Vagina (tissue), 2 donors: ENCODE measurements at places on chromosomes 7 and 10. TPM values are rescaled to one million over a fixed set of nuclear protein-coding genes. Genes with fewer than 3 reads are reported as not detected.

MMD2 gene
- not detected for total RNA-seq

FKBP6 gene
- not detected for total RNA-seq

BAMBI gene
- total RNA-seq = 10.8 TPM

NXPH1 gene
- 0.25 TPM for total RNA-seq

ANKRD22 gene
- 4.4 TPM for total RNA-seq

- H3K4me3 ChIP-seq = no peak overlapping the region
- no peaks in the 10 kb centered on the region for H3K36me3 ChIP-seq
- no peak overlapping the region for H3K27ac ChIP-seq
- H3K4me1 ChIP-seq = no peaks in the 10 kb centered on the region
- DNase-seq = no peak
- H3K27me3 ChIP-seq = no peaks in the 10 kb centered on the region
Measured at GRCh38 chr10:20457649-20458048, 439.5 kb downstream of the NEBL start.

DNA sequence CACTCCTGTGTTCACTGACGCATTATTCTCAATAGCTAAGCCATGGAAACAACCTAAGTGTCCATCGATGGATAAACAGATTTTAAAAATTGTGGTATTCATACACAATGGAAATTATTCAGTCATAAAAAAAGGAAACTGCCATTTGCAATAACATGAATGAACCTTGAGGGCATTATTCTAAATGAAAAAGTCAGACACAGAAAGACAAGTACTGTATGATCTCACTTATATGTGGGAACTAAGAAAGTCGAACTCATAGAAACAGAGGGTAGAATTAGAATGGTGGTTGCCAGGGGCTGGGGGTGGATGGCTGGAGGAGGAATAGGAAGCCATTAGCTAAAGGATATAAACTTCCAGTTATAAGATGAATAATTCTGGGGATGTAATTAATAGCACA, 71.8 kb downstream of the JAZF1 start:
- no peaks in the 10 kb centered on the region for H3K27me3 ChIP-seq
- peaks cover 35% of the 10 kb centered on the region for H3K4me1 ChIP-seq
- H3K36me3 ChIP-seq = peaks cover 3% of the 10 kb centered on the region
- H3K4me3 ChIP-seq = no peak overlapping the region
- DNase-seq = no peak
- H3K27ac ChIP-seq = no peak overlapping the region

DNA sequence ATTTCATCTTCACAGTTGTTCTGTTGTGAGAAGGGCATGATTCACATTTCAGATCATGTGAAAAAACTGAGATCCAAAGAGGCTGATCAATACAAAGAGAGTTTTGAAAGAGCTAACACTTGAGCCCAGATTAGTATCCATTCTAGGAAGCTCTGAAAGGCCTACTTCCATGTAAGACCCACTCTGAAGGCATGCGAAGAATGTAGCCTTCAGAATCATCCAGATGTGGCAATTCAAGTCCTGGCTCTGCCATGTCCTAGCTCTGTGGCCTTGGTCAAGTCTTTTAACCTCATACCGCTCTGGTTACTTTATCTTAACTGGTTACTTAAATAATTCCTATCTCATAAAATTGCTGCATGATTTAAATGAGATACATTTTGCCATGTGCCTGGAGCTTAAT, 111.1 kb downstream of the FZD1 start:
- no peak overlapping the region for H3K4me3 ChIP-seq
- H3K27me3 ChIP-seq = no peaks in the 10 kb centered on the region
- no peak overlapping the region for H3K27ac ChIP-seq

DNA sequence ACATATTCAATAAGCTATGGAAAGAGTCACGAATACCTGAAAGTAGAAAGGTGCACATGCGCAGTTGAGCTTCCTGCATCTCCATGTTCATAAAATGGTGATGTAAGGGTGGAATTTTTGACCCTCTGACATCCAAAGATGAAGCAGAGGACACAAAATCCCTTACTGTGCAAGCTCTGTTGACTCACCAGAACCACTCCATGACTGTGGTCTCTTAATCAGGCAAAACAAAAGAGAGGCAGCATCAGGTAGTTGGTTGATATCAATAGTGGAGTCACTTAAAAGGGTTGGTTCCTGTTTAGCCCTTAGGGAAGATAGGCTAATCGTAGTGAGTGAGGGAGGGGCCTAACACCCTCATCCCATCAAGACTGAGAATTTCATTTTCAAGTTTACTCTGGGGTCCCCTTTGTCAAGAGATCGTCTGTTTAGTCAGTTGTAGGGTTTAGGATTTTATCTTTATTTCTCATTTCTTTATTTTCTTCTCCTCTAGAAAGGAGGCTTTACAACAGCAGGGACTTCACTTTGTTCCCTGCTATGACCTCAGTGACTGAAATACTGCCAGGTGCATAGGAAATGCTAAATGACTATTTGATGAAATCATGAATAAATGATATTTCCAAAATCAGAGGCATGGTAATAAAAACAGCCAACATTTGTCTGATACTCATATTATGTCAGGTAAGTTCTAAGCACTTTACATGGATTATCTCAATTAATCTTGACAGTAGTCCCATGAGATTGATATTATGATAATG, 98.1 kb downstream of the CD36 start:
- DNase-seq = no peak
- peaks cover under 1% of the 10 kb centered on the region for H3K4me1 ChIP-seq
- H3K4me3 ChIP-seq = no peak overlapping the region
- H3K27ac ChIP-seq = no peak overlapping the region
- H3K27me3 ChIP-seq = no peaks in the 10 kb centered on the region

GRCh38 chr10:484441-484924, 205.0 kb downstream of the DIP2C start:
- H3K4me3 ChIP-seq = peak overlapping the region; percentile 43
- peak; percentile 54 for DNase-seq
- no peaks in the 10 kb centered on the region for H3K27me3 ChIP-seq
- peaks cover 44% of the 10 kb centered on the region for H3K4me1 ChIP-seq
- H3K36me3 ChIP-seq = no peaks in the 10 kb centered on the region

DNA sequence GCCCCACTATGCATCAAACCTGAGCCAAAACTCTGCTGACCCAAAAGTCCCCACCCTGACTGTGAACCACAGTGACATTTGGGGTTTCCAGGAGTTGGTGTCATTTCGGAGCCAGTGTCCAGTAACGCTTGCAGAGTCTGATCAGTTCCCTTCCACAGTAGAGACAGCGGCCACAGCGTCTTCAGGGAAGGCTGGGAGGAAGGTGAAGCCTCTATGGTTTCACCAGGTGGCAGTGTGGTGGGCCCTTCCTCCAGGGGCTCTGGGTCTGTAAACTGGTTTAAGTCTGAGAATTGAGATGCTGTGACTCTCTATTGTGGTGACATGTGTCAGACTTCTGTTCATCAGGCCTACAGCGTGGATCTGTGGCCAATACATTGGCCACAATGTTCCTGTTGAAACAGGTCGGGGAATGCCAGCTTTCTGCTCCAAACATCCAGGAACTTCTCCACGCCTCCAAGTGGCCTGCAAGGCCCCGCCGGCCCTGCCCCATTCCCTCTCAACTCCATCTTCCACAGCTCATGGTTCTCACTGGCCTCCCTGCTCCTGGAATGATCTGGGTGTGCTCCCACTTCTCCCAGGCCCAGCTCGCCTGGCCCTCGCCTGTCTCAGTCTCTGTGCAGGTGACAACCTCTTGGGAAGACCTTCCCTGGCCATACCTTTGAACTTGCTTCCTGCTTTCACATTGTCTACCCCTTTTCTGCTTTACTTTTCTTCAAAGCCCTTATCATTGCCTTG, 124.5 kb upstream of the FAM20C start:
- H3K27ac ChIP-seq = no peak overlapping the region
- no peaks in the 10 kb centered on the region for H3K27me3 ChIP-seq
- no peaks in the 10 kb centered on the region for H3K36me3 ChIP-seq
- no peak for DNase-seq
- no peak overlapping the region for H3K4me3 ChIP-seq

DNA sequence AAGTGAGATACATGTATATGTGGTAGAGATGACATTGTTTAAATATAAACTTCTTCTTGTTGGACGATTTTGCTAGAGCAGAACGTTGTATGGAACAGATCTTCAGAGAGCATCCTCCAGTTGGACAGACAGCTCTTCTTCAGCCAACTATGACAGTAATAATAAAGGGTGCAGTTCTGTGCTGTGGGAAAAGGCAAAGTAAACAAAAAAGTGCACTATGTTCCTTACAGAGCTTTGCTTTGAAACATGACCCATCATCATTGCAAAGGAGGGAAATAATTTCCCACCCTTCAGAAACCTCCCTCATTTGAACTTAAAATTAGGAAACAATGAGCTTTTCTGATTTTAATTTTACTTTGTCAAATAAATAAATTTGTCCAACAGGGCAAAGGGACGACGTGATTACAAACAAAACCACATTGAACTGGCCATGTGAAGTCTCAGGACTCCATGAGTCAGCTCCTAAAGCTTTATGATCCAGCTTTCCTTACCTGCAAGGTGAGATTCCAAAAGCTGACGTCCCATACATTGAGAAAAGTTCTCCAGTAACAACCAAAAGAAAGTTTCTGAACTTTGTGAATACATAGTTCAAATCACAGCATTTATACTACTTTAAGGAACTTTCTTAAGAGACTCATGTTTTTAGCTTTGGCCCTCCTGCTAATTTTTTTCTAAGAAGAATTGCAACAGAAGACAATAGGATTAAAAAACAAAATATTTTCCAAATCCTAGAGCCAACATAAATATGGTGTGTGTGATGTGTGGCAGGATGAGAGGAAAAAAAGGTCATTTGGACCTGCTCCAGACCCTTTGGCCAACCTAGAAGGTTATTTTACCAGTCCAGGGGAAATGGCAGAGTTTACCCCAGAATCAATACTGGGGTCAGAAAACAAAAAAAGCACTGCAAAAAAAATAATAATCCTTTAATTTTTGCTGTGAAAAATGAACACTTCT, 565.4 kb upstream of the NRP1 start:
- H3K4me3 ChIP-seq = no peak overlapping the region
- peak overlapping the region; percentile 1 for H3K27ac ChIP-seq
- H3K36me3 ChIP-seq = no peaks in the 10 kb centered on the region
- DNase-seq = no peak

GRCh38 chr10:127887541-127888415, 5.0 kb downstream of the CLRN3 start:
- peak; percentile 82 for DNase-seq
- no peak overlapping the region for H3K4me3 ChIP-seq
- H3K27ac ChIP-seq = no peak overlapping the region

DNA sequence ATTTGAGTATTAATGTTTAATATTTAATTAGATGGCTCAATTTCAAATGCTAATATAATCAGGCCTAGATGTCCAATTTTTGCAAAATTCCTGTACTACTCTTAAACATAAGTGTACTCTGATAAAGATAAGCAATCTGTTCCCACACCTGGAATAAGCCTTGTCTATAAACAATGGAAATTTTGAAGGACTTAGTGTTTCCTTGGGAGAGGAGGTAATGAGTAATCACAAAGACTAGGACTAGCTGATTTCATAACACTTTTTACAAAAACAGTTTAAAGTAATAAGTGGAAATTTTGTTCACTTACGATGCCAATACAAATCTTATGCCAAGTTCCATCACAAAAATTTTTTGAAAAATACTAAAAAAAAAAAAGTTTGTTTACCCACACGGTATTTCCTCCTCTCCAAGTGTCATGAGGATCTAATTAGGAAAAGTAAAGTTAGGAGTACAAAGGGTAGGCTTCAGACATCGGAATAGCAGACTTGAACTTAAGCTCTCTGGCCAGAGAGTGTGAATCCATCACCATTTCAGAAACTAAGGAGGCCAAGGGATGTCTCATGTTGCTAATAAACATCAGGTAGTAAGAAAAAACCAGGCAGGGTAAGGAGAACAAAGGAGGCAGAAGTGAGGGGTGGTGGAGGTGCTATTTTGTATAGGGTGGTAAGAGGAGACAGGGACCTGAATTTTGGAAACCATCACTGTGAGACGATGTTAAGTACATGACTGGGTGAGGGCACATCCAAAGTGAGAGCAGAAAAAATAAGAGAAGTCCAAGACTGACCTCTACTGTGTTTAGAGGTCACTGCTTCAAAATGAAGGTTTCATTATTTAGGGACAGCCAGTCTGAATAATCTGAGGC, 61.3 kb downstream of the RAPGEF5 start:
- no peaks in the 10 kb centered on the region for H3K27me3 ChIP-seq
- H3K27ac ChIP-seq = no peak overlapping the region
- no peaks in the 10 kb centered on the region for H3K36me3 ChIP-seq
- H3K4me3 ChIP-seq = no peak overlapping the region

DNA sequence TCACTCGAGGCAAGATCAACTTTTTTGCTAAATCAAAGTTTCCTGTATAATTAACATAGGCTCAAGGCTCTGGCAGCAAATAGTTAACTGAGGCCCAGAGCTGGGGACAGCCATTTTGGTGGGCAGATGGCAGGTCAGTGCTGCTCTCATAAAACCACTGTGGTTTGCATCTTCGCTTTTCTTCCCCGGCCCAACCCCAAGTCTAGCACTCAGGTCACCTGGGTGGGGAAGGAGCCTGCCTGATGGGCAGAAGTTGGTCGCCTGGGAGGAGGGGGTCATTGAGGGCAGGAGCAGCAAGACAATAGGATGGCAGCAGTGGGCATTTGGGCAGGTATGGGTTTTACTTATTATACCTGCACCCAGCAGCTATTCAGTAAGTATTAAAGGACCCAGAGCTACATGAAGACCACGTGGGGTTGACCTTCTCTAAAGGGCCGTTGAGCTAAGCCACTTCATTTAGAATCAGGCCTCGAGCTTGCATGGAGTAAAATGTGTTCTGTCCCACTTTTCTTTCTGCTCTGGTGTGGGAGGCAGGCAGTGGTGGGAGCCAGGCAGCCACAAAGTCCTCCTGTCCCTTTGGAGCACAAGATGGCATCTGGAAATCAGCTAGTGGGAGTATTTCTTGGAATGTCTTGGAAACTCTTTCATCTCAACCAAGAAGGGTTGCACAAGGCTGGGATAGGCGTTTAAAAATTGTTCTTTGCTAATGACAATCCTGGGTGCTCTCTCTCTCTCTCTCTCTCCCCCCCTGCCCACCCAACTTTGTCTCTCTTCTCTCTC, 133.4 kb downstream of the SPAG6 start:
- no peak overlapping the region for H3K27ac ChIP-seq
- DNase-seq = peak; percentile 70
- no peak overlapping the region for H3K4me3 ChIP-seq
- no peaks in the 10 kb centered on the region for H3K36me3 ChIP-seq
